Omental fat pad (tissue), 4 donors: ENCODE measurements at places on chromosomes 12 and 14. TPM values are rescaled to one million over a fixed set of nuclear protein-coding genes. Genes with fewer than 3 reads are reported as not detected.

- DNase-seq = no peak
Observed at GRCh38 chr12:3881281-3881950, 8.2 kb upstream of the PARP11 start.

DNA sequence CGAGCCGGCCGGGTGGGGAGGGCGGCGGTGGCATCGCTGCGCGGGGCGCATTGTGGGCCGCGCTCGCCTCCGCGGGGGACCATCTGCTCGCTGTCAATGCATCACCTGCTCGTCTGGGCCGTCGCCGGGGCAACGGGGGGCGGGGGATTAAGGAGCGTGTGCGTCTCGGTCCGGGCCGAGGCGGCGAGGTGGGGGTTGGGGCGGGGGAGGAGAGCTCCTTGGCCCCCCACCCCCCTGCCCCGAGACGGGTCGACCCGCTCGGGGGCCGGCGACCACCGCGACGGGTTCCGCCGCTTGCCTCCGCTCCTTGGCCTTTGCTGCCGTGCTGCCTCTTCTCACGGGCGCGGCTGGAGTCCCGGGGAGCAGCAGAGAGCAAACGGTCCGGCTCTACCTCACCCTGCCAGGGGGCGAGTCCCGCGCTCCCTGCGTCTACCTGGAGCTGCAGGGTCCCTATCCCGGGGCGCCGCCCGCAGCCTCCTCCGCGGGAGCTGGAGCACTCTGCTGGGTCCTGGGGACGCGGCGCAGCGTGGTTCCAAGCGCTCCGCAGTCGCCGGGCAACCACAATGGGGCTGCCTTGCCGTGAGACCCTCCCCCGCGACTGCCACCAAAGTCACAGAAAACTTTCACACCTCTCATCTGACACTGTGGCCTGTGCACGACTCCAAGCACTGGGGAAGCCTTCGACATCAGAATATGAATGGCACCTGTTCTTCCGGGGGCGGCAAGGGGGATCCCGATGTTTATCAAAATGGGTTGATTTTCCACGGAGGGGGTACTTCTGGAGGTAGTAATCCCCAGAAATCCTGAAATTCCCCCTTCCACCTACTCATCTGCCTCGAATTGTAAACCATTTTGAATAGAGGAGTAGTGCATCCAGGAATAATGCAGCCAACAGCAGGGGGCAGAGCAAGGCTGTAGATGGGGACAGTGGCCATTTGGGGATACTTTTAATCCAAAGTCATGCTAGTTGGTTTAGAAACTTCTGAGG, at the start of gene C12orf42:
Gene C12orf42 (minus strand): TSS at position 500 of the 988 bp plus-strand sequence. CDS start 17,542 bp downstream, outside the sequence.
- DNase-seq = no peak

GRCh38 chr14:56846970-56847930, 37.0 kb upstream of the OTX2 start:
- DNase-seq = no peak

DNA sequence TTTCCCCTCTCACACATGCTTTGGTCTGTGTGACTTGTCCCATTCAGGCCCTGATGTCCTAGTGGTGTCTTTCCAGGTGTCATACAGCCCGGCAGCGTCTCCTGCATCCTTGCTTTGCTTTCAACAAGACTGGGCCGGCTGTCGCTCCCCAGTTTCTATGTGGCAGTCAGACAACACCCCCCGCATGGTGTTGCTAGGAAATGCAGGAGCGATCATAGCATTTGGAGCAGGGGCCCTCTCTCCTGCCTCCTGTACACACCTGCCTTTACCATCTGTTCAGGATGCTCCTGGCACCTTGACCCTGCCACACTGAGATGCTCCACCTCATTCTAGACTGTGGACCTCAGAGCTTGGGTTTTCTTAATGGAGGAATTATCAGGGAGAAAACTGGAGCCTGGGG, 29.5 kb downstream of the CACNA1C start:
- no peak for DNase-seq

- DNase-seq = no peak
Observed at GRCh38 chr14:91244501-91244901, at the start of gene GPR68. GPR68 (minus strand) TSS chr14:91244704; CDS start chr14:91235050, 9,654 bp downstream.

DNA sequence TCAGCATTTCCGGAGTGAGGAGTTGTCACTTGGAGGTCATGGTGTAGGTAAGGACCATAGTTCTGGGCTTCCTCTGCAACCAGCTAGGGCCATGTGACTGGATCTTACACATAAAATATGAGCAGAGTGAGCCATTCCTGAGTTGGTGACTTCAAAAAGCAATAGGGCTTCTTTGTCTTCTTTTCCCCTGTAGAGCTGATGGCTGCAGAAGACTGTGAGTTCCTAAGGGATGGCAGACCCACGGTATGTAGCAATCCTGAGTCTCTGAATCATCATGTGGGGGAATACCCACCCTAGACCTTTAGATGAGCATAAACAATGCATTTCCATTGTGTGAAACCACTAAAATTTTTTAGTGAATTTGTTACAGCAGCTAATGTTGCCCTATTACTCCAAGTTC, 151.1 kb upstream of the TBX3 start:
- DNase-seq = no peak

LETMD1 gene
- total RNA-seq = 61.4 TPM

CELA1 gene
- not detected for total RNA-seq
